ENCODE measurements at places on chromosomes 3 and 15. TPM values are rescaled to one million over a fixed set of nuclear protein-coding genes. Genes with fewer than 3 reads are reported as not detected.
A peak's percentile ranks its signal among the peaks of the same experiment; 100 is the strongest.

DNA sequence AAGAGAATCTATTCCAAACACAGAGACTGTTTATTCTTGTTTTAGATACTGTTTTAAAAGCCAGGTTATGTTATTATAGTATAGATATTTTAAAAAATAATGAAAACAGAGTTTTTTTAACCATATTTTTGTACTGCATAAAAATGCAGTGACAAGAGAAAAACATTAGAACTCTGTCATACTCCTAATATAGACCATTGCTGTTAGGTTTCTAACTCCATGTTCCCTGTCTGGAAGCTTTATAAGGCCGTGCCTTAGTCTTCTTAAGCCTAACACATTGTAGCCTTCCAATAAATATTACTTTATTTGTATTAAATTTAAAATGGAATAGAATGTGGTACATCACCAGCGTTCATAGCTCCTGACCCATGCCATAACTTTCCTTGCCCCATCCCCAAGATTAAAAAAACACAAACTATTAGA, 53.2 kb downstream of the MBNL1 start:
- DNase-seq: no peak

GRCh38 chr3:164897342-164897741, 181.0 kb downstream of the SI start:
- no peak for DNase-seq

DNA sequence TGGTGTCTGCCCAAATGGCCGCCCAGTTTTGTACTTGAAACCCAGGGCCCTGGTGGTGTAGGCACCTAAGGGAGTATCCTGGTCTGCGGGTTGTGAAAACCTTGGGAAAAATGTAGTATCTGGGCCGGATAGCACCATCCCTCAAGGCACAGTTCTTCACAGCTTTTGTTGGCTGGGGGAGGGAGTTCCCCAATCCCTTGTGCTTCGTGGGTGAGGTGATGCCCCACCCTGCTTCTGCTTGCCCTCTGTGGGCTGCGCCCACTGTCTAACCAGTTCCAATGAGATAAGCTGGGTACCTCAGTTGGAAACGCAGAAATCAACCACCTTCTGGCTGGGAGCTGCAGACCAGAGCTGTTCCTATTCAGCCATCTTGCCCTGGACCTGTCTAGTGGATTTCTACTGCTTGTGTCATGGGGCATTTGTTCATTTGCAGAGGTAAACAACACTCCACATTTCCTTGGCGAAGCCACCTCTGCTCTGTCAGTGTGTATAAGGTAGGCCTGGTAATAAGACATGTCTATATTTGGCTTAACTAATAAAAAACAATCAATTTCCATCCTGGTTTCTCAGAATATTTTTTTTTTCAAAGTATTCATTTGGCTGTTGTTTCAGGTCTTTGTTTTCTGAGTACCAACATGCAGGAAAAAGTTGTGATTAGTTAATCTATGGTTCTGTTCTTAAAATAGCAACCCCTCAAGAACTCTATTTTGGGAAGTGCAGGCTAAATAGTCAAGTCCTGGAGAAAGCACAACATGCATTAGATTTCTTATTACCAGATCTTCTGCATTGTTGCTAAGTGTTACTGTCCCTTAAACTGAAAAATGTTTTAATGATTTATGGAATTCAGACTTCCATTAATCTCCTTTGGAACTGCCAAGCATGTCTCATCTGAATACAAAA, 304.3 kb downstream of the ZIC1 start:
- DNase-seq: no peak

GRCh38 chr15:77496715-77497109, 76.0 kb downstream of the HMG20A start:
- DNase-seq: peak; percentile 94

GRCh38 chr3:94360987-94361386, 298.1 kb downstream of the NSUN3 start:
- peak; percentile 77 for DNase-seq

DNA sequence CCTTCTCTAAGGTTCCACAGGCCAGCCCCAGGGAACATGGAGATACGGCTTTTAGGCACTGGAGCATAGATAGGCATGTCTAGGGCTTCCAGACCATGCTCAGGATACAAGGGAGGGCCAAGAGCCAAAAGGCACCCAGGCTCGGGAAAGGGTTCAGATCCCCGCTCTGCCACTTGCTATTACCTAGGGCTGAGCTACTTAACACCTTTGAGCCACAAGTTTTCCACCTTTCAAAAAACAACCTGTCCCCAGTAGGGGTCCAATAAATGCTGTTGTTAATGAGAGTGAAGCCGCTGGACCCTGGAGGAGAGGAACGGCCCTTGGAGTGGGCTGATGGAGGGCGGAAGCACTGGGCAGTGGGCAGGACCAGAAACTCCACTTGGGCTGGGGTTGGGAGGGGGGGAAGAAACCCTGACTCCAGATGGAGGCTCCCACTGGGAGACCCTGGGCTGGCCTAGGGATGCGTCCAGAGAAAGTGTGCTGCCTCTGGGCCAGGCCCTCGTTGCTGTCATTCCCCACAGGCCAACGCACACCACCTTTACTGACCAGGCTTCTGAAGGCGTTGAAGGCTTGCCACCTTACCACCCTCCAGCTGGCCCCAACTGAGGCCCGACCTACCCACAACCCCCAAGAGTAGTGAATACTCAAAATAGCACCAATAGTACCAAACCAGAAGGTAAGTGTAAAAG, 8.6 kb upstream of the ITPKA start:
- no peak for DNase-seq

GRCh38 chr3:17307887-17308286, 423.1 kb downstream of the PLCL2 start:
- no peak for DNase-seq

DNA sequence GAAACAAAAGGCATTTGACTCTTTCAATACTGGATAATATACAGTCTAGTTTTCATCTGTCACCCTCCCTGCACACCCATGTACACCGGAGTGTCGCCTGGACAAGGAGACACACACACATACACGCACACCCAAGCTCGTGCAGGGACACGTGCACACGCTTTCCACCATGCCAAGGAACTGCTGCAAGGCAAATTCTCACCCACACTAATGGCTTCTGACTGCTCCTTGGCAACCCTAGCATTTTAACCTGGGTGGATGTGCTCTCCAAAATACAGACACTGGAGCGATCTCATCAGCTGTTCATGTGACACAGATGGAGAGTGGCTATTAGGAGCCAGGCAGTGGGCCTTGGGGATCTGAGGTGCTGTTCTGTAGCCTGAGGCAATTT, 61.6 kb downstream of the MEIS2 start:
- no peak for DNase-seq

DNA sequence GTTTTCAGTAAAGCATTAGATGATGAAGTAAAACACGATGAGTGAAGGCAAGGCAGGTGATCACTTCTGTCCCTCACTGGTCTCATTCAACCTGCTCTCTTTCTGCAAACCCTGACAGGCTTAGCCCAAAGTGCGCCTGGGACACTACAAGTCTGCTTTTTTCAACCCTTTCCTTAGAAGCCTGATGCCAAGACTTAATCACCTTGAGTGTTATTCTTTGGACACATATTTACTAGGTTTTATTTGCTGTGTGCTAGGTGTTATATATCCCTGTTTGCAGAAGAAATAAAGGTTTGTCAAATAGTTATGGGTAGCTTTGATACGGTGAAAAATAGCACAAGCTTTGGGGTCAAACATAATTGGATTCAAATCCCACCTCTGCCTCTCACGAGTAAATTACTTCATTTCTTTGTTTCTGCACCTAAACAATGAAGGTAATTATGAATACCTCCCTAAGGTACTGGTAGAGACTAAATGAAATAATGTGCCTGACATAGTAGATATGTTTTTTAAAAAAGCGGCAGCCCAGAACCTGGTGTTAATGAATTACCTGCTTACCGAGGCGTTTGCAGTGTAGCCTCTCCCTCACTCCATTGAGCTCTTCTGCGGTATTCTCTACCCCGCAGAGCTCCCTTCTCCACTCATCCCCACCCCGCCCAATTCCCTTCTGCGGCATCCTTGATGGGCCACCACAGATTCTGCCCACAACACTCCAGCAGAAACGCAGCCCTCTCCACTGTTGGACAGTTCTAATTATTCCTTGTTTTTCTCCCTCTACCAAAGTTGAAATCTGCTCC, 269.0 kb upstream of the TPM1 start:
- no peak for DNase-seq

GRCh38 chr15:74781431-74782258, at the start of gene CSK:
TSS of gene CSK (plus strand) at chr15:74782080. CDS start at chr15:74798298, 16,218 bp downstream.
- DNase-seq: peak; percentile 76

DNA sequence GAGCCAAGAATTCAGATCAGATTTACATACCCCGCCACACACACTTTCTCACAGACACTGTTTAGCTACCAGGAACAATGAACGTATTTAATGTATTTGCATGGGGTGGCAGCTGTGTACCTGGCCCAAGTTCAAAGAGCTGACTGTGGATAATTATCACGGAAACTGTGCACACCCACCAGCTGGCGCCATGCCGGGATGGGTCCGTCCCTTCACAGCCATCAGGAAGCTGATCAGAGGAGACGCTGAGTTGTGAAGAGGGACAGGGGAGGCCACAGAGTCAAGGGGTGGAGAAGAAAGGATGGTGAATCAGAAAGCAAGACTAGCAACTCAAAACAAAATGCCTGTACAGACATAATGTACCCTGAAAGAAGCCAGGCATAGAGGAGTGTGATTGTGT, 13.1 kb upstream of the PLA2G4D start:
- no peak for DNase-seq

GRCh38 chr3:185717121-185717520, 107.7 kb downstream of the IGF2BP2 start:
- no peak for DNase-seq

DNA sequence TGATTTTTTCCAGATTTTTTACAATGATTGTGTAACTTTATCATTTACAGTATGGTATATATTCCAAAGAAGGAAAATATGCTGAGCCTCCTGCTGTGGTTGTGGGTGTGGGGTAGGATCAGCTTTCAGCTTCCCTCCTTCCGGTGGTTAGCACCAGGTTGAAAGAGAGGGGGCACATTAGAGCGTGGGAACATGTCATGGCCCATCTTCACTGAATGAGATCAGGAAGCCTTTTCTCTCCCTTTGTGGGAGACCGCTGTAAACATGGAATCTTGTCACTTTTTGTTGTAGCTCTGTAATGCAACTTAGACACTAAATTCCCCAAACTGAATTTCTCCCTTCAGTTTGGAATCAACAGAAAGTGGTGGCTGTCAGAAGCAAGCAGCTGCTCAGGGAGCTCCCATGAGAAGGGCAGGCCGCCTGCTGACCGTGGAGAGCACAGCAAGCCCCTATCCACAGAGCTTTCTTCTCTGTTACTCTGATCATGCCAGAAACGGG, 86.7 kb upstream of the LIMD1 start:
- peak; percentile 87 for DNase-seq

GRCh38 chr3:133620066-133620784, 41.5 kb downstream of the TOPBP1 start:
- DNase-seq: no peak

- DNase-seq: no peak
Observed at GRCh38 chr15:96851613-96852012, 521.1 kb downstream of the NR2F2 start.

DNA sequence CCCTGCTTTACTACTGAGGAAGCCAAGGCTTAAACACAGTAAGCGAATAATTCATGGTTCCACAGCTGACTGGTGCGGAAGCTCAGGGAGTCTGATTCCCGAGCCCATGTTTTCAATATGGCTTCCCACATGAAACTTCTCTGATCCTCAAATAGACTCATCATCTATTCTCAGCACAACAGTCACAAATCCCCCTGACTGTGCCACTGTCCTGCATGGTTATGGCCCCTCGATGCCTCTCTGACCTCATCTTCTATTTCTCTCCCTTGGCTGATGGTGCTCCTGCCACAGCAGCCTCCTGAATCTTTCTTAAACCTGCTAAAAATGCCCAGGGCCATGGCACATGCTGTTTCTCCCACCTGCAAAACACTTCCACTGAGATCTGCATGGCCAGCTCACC, 43.2 kb downstream of the SRGAP3 start:
- DNase-seq: no peak

GRCh38 chr3:186879781-186880180, 37.3 kb downstream of the ADIPOQ start:
- no peak for DNase-seq

DNA sequence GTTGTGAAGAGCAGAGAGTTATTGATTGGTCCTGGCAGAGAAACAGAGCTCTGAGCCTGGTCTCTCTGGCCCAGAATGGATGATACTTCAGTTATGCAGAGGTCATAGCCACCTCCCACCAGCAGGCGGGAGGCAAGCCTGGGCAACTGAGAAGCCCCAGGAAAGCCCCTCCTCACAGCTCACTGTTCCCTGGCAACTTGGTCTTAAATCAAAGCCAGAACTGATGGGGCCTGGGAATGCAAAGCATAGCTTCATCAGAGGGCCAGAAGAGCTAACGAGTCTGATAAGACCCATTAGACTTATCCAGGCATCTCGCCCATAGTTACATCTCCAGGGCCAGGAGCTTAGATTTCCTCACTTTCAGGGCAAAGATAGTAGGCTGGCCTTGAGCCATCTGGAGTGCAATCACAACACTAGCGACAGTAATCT, 5.5 kb upstream of the COLQ start:
- DNase-seq: peak; percentile 92

DNA sequence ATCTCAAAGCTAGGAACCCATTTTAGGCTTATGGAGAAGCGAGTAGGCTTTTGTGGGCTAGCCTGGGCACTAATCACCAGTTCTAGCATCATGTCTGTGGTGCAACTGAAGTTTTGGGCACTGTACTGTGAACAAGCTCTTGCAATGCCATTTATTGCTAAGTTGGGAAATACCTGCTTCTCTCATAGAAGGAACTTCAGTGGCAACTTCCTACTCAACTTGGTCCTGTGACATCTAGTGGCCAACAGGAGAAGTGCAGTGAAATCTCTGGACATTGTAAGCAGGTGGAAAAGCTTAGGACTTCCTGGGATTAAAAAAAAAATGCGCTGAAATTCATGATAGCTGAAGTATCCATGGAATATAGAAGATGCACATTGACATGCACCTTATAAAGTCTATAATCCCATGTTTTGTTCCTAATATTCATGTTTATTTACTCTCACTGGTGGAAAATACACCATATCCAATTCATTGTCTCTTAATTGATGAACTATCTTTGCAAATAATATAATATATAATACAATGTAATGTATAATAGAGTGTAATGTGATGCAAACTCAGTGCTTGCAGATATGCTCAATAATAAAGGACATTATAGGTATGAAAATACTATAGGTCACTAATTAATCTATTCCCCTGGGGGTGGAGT, 6.5 kb upstream of the ALDH1A3 start:
- DNase-seq: peak; percentile 67

SAMMSON gene
- not detected for total RNA-seq

TATDN2 gene
- total RNA-seq: 32.9 TPM

CCDC13 gene
- total RNA-seq: 7.6 TPM

RPUSD3 gene
- total RNA-seq: 34.9 TPM

GATA2 gene
- 37.0 TPM for total RNA-seq

SERPINI2 gene
- 5.2 TPM for total RNA-seq

SUCNR1 gene
- total RNA-seq: 0.60 TPM

TMCO5A gene
- total RNA-seq: not detected

BLOC1S6 gene
- total RNA-seq: 34.5 TPM

ZPLD1 gene
- not detected for total RNA-seq

PPM1L gene
- 10.7 TPM for total RNA-seq
